Endodermal cell (in vitro differentiated cells): ENCODE measurements at places on chromosomes 3 and 15.

GRCh38 chr3:57158813-57159738 lies 6.1 kb downstream of the IL17RD start:
- DNase-seq = peak; percentile 91

- no peak for DNase-seq
Measured at GRCh38 chr3:162769564-162769963, 1273.0 kb downstream of the OTOL1 start.

- DNase-seq = no peak
Measured at GRCh38 chr15:75872403-75872990, 29.2 kb downstream of the UBE2Q2 start.

DNA sequence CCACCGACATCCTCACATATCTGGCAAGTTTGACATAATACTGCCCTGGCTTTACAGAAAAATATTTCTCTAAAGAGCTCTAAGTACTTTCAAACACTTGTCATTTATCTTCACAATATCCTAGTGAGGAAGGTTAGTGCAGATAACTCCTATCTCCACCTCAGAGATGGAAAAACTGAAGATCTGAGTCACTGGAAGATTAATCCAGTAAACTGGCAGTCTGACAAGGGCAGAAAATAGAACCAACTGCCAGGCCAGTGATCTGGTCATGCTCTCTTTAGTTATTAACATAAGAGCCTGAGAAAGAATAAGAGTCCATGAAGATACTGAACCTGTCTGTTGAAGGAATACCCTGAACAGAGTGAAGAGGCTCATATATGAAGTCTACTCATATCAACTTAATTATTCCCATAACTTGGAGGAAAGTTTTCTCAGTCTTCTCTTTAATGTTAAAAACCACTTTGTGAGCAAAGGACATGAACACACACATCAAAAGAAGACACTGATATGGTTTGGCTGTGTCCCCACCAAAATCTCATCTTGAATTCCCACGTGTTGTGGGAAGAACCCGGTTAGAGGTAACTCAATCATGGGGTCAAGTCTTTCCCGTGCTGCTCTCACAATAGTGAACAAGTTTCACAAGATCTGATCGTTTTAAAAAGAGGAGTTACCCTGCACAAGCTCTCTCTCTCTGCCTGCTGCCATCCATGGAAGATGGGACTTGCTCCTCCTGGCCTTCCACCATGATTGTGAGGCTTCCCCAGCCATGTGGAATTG lies 61.4 kb downstream of the GOLIM4 start:
- no peak for DNase-seq

GRCh38 chr15:80609512-80609946 lies 85.6 kb upstream of the ABHD17C start:
- no peak for DNase-seq

DNA sequence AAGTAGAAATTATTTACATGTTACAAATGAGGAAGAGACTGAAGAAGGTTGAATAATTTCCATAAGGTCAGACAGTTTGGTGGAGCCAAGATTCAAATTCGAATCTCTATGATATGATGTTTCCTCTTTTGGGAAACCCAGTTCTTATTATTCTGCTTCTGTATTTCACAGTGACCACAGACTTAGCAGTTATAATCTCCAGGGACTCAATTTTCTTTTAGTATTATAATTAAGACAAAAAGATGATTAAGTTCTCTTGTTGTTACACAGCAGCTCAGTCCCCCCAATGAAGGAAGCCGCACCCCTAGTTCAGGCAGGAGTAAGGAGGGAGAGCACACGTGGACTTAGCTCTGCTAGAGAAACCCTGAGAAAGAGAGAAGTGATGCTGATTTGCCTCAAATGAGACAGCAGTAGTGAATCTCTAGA lies 130.6 kb downstream of the CCNL1 start:
- DNase-seq = no peak

DNA sequence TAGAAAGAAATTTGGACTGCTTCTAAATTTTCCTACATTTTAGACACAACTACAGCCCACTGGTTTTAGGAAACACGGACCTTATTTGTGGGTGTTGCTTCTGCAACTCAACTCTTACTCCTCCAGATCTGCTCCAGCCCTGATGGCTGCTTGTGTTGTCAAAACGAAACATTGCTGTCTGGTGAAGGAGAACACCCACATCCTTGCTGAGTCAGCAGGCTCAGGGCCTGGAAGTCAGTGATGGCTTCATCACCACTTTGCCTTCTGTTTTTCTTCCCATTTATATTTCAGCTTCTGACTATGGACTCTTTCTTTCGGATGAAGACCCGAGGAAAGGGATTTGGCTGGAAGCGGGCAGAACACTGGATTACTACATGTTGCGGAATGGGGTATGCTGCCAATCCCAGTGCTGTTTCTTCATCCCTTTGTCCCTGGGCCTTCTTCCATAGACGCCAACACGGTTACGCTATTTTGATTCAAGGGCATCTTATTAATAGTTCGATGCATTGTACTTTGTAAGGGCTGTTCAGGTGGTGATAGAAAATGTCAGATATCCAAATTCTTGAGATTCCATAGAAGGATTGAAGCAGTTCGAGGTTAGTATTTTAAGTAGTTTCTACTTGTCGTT lies 392.6 kb upstream of the TPM1 start:
- no peak for DNase-seq

GRCh38 chr3:71376911-71377310 lies 206.6 kb downstream of the FOXP1 start:
- DNase-seq = no peak
